ENCODE measurements at places on chromosomes 7 and 10. TPM values are rescaled to one million over a fixed set of nuclear protein-coding genes. Genes with fewer than 3 reads are reported as not detected.

GRCh38 chr7:74371381-74372341, 82.0 kb upstream of the GTF2IRD1 start:
- no peaks in the 10 kb centered on the region for H3K36me3 ChIP-seq
- no peaks in the 10 kb centered on the region for H3K4me1 ChIP-seq
- no peaks in the 10 kb centered on the region for H3K27me3 ChIP-seq
- no peak overlapping the region for H3K27ac ChIP-seq
- no peak for DNase-seq
- no peak overlapping the region for H3K4me3 ChIP-seq

HILPDA gene
- 6.9 TPM for total RNA-seq

GRCh38 chr7:47338026-47338425, 243.9 kb downstream of the TNS3 start:
- H3K4me3 ChIP-seq, result no peak overlapping the region
- no peaks in the 10 kb centered on the region for H3K36me3 ChIP-seq
- no peak overlapping the region for H3K27ac ChIP-seq
- H3K27me3 ChIP-seq, result no peaks in the 10 kb centered on the region
- no peak for DNase-seq

DNA sequence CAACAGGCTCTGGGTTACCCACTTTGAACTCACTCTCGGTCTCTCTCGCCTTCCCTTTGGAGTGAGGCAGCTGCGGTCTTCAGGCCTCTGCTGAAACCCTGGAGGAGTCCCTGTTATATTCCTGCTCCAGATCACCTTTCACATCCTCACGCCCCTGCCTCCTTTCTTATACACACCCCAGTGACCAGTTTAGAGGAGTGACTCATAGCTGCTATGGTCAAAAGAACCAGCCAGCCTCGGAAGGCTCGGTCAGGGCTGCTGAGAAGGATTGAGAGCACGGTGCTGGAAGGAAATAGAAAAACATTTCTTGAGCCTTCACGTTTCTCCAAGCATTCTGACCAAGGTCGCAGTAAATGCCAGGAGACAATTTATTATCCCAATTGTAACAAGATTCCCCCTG, 28.3 kb upstream of the SVOPL start:
- no peaks in the 10 kb centered on the region for H3K36me3 ChIP-seq
- no peaks in the 10 kb centered on the region for H3K4me1 ChIP-seq
- no peak overlapping the region for H3K4me3 ChIP-seq
- H3K27me3 ChIP-seq, result no peaks in the 10 kb centered on the region
- H3K27ac ChIP-seq, result no peak overlapping the region

- no peak overlapping the region for H3K27ac ChIP-seq
- H3K27me3 ChIP-seq, result no peaks in the 10 kb centered on the region
- H3K4me3 ChIP-seq, result no peak overlapping the region
- no peak for DNase-seq
Observed at GRCh38 chr10:72953687-72954086, 919 bp downstream of the PLA2G12B start.

DNA sequence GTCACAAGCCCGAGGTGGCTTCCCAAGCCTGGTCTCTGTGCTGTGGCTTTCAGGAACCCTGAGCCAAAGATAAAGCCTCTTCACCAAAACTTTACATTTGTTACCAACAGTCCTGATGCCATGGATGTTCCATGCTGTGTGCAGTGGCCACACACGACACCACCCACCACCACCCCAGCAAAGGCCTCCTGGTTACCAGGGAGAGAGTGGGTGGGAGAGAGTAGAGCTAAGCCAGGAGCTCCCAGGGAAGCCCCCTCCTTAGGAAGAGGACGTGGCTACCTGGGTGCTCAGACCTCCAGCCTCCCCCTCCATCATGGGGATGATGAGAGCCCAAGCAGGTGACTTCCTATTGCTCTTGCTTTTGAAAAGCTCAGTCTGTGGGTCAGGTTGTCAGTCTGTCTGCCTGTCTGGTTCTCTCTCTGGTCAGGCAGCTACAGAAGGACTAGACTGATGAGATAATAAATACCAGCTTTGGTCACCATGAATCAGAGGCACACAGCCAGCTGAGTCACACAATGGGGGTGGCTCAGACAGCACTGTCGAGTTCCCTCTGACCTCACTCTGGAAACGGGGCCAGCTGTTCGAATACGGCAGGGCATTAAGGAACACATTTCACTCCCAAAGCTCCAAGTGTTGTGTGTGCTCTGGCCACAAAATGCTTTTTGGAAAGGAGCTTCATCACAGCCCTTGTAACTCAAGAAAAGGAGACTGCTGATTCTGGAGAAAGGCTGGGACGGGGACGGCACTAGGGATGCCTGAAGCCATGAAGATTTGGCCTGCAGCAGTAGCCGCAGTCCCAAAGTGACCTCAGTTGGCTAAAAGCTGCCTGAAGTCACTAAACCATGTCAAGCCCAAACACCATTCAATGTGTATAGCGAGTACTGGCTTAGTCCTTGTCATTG, 166.0 kb downstream of the FANK1 start:
- H3K27ac ChIP-seq, result no peak overlapping the region
- DNase-seq, result no peak
- H3K36me3 ChIP-seq, result no peaks in the 10 kb centered on the region
- H3K4me1 ChIP-seq, result no peaks in the 10 kb centered on the region
- no peaks in the 10 kb centered on the region for H3K27me3 ChIP-seq

GRCh38 chr10:74328388-74328787, 177.4 kb downstream of the ADK start:
- H3K27me3 ChIP-seq, result no peaks in the 10 kb centered on the region
- no peak overlapping the region for H3K27ac ChIP-seq
- no peaks in the 10 kb centered on the region for H3K4me1 ChIP-seq
- no peaks in the 10 kb centered on the region for H3K36me3 ChIP-seq
- DNase-seq, result no peak

DNA sequence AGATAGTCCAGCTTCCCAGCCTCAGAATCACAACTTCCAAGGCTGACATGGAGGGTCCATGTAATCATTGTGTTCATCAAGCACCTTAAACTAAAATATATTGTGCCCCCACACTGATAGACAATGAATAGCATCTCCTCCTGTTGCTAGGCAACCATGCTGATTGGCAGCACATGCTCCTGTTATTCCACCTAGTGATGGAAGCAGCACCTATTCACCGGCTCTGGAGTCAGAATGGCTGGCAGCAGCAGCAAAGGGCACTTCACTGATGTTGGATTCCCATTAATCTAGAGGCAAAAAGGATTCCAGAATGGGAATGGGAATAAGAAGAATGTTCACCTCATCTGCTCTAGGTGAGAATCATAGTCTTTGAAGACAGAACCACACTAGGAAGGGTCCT, 55.0 kb downstream of the RELN start:
- H3K4me1 ChIP-seq, result no peaks in the 10 kb centered on the region
- no peaks in the 10 kb centered on the region for H3K27me3 ChIP-seq
- no peak for DNase-seq

MYL7 gene
- not detected for total RNA-seq

ZNF37A gene
- 11.7 TPM for total RNA-seq

GRCh38 chr7:47473499-47474210, 108.3 kb downstream of the TNS3 start:
- H3K4me1 ChIP-seq, result peaks cover 3% of the 10 kb centered on the region
- DNase-seq, result no peak
- H3K27ac ChIP-seq, result no peak overlapping the region
- no peak overlapping the region for H3K4me3 ChIP-seq

DNA sequence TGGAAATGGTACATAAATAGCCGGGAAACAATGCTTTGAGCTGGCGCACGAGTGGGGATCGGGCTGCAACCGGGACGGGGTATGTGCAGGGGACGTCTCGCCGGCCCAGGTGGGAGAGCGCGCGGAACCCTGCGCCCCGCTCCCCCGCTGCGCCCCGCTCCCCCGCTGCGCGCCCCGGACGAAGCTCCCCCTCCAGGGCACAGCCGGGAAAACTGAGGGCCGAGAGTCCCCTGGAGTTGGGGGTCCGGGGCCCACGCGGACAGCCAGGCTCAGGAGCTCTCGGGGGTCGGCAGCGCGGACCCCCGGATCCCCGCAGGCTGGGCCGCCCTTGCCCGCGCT, 514 bp downstream of the RADIL start:
- no peak for DNase-seq
- H3K27me3 ChIP-seq, result no peaks in the 10 kb centered on the region
- no peaks in the 10 kb centered on the region for H3K4me1 ChIP-seq
- no peaks in the 10 kb centered on the region for H3K36me3 ChIP-seq

DNA sequence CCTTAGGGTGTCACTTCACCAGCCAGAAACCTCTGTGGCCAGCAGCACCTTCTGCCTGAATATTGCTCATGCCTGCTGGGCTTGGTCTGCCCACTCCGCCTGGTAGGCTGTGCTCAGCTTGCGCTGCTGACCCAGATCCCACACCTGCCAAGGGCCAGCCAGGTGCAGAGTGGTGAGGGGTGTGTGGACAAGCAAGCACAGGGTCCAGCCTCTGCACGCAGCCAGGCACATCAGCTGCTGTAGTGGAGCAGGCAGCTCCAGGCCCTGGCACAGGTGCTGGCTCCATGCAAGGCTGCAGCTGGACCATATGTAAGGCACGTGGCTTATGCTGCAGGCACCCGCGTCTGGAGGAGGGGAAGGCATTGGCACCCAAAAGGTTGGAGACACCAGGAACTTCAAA, 567.4 kb downstream of the INHBA start:
- no peaks in the 10 kb centered on the region for H3K27me3 ChIP-seq
- H3K36me3 ChIP-seq, result no peaks in the 10 kb centered on the region

- H3K36me3 ChIP-seq, result no peaks in the 10 kb centered on the region
- no peak overlapping the region for H3K4me3 ChIP-seq
- no peak for DNase-seq
- H3K27me3 ChIP-seq, result no peaks in the 10 kb centered on the region
- H3K27ac ChIP-seq, result no peak overlapping the region
Observed at GRCh38 chr7:133530682-133531081, 277.8 kb downstream of the EXOC4 start.

DNA sequence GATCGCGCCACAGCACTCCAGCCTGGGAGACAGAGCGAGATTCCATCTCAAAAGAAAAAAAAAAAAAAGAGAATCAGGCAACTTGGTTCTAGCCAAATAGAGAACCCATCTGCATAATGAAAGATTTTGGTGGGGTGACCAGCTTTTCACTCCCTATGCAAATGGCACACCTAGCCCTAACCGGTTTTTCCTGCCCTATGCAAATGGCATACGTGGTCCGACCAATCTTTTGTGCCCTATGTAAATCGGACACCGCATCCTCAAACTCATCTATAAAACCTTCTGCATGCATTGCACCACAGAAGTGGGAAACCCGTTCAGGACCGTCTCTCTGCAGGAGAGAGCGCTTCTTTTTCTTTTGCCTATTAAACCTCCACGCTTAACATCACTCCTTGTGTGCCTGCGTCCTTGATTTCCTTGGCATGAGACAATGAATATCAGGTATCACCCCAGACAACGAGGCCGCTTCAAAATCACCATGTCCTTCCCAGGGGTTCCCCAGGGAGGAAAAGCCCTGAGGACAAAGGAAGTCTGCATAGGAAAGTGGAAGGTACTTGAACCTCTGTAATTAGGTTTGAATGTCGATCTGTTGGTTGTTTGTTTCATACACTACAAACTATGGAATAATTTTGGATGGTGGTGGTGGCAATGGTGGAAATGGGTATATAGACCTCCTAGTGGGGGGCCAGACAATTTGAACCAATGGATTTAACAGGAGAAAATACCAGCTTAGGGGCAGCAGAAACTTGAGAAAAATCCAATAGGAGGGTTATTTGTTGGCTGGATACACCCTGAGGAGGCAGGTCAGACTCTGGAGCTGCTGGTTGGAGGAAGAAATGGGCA, 396.2 kb downstream of the TYW1 start:
- H3K36me3 ChIP-seq, result no peaks in the 10 kb centered on the region
- no peaks in the 10 kb centered on the region for H3K4me1 ChIP-seq
- no peaks in the 10 kb centered on the region for H3K27me3 ChIP-seq
- H3K27ac ChIP-seq, result no peak overlapping the region
- peak; percentile 49 for DNase-seq

GRCh38 chr10:90925079-90926029, 4.5 kb upstream of the ANKRD1 start:
- H3K4me3 ChIP-seq, result no peak overlapping the region
- no peak for DNase-seq
- H3K27ac ChIP-seq, result no peak overlapping the region
- peaks cover 3% of the 10 kb centered on the region for H3K27me3 ChIP-seq

PLXNA4 gene
- 0.41 TPM for total RNA-seq

DNA sequence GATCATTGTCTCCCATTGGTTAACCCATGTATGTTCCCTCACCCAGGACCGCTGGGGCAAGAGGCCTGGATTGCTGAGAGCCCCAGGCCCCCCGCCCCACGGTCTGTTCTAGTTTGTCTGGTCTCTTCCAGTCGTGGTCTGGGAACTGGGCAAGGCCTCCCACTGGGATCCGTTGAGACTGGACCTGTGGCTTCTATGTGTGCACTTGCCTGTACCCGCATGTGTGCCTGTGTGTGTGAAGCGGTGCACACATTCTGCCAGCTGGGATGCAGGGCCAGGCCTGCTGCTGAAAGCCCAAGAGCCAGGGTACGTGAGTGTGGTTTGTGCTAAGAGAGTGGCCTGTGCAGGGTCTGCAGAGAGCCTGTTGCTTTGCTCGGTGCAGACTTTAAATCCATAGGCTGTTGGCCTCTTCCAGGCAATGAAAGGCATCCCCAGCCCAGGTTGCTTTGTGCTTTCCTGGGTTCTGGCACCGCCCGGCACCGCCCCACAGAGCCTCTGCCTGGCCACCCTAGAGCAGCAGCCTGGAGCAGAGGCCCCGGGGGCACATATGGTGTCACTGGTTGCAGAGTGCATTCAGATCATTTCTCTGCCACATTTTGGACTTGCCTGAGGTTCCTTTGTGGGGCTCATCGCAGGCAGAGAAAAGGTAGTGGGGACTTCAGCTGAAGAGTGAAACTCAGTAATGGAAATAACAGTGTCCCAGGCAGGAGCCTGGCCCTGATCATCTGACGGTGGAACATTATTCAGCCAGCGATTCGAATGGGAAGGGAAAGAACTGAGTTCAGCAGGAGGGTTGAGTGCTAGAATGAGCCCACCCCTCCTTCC, 215.5 kb downstream of the GLRX3 start:
- no peaks in the 10 kb centered on the region for H3K36me3 ChIP-seq
- H3K4me1 ChIP-seq, result no peaks in the 10 kb centered on the region
- DNase-seq, result no peak
- H3K27ac ChIP-seq, result no peak overlapping the region
- no peak overlapping the region for H3K4me3 ChIP-seq

DNA sequence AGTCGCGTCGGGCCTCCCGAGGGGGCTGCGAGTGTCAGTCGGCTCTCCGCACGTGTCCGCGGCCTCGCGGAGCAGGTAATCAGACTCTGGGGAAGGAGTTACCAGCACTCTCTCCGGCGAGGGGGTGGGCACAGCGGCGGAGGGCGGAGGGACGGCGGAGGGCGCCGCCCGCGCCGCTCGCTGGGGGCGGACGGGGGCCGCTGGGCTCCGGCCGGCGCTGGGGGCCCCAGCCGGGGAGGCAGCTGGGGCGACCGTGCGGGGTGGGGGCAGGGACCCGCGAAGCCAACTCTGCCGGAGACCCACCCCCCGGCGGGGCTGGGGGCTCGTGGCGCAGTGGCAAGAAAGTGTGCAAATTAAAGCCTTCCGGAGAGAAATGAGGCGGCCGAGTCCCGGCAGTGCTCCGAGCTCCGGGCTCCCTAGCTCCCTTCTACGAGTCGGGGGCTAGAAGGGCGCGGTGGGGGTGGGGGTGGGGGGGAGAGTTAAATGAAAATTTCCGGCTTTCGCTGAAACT, at the start of gene CDK6:
CDK6 (minus strand) TSS at position 85 of the 511 bp plus-strand sequence. CDS start 3,250 bp downstream, outside the sequence.
- no peaks in the 10 kb centered on the region for H3K27me3 ChIP-seq
- H3K4me3 ChIP-seq, result peak within 1 kb of the TSS; percentile 63
- H3K36me3 ChIP-seq, result no peaks in the 10 kb centered on the region
- peak within 1 kb of the TSS; percentile 81 for H3K27ac ChIP-seq
- no peaks in the 10 kb centered on the region for H3K4me1 ChIP-seq
- peak; percentile 51 for DNase-seq

GRCh38 chr10:99484626-99485581, 47.8 kb upstream of the NKX2-3 start:
- H3K27me3 ChIP-seq, result no peaks in the 10 kb centered on the region
- no peak overlapping the region for H3K4me3 ChIP-seq
- H3K4me1 ChIP-seq, result no peaks in the 10 kb centered on the region
- DNase-seq, result no peak
- no peaks in the 10 kb centered on the region for H3K36me3 ChIP-seq

ABCA13 gene
- total RNA-seq, result 0.14 TPM

All from prostate gland (tissue), 2 donors.